ENCODE measurements at places on chromosomes 11 and 22. TPM values are rescaled to one million over a fixed set of nuclear protein-coding genes. Genes with fewer than 3 reads are reported as not detected.
A peak's percentile ranks its signal among the peaks of the same experiment; 100 is the strongest.

DNA sequence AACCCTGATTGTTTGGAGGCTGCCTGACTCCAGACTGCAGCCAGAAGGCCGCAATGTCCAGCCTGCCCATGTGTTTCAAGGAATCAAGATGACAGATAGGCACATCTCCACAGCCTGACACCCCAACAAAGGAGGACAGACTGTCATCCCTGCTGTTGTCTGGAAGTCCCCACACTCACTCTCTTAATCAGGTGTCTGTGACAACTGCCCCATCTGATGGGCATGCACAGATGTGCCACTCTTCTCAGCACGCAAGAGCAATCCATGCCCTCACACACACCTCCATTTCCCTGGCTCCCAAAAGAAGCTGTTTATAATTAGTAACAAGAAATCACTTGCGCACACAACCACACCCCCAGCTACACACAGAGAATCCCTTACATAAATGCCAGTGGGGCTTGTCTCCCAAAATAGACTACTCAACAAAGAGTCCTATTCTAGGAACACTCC, 117.6 kb downstream of the C11orf58 start:
- no peak for DNase-seq

- DNase-seq: no peak
Observed at GRCh38 chr11:20050551-20051333, 109.5 kb downstream of the DBX1 start.

GRCh38 chr11:107453594-107454286, 3.9 kb downstream of the CWF19L2 start:
- DNase-seq: no peak

- no peak for DNase-seq
Observed at GRCh38 chr11:93727985-93728791, 13.1 kb downstream of the TAF1D start.

- no peak for DNase-seq
Observed at GRCh38 chr11:45907911-45908370, 870 bp upstream of the FREY1 start.

DNA sequence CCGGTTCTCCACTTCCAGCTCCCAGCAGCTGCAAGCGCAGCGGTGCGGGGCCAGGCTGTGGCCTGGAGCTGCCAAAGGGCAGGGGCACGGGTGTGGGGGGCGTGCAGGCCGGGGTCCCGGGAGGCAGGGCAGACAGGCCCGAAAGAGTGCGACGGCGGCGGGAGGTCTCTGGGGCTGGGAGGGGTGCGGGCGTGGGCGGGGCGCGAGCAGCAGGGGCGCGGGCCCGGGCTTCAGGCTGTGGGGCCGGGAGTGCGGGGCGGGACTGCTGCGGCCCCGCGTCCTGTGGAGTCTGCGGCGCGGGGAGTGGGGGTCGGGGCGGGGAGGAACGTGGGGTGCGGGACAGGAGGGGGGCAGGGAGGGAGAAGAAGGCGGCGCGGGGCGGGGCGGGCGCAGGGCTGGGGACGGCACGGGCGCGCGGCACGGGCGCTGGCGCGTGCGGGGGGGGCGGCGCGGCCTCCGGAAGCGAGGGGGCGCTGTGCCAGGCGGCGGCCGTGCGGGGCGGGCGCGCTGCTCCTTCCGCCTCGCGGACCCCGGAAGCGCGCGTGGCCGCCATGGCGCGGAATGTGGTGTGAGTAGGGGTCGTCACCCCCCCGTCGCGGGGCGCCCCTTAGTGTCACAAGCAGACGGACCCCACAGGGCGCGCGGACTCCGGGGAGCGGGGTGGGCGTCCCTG, at the start of gene MRPL23:
MRPL23 (plus strand) TSS at position 521 of the 673 bp plus-strand sequence; CDS start at position 552, 31 bp downstream.
- no peak for DNase-seq

- peak; percentile 65 for DNase-seq
Observed at GRCh38 chr11:32706985-32707741, 87.3 kb downstream of the CCDC73 start.

DNA sequence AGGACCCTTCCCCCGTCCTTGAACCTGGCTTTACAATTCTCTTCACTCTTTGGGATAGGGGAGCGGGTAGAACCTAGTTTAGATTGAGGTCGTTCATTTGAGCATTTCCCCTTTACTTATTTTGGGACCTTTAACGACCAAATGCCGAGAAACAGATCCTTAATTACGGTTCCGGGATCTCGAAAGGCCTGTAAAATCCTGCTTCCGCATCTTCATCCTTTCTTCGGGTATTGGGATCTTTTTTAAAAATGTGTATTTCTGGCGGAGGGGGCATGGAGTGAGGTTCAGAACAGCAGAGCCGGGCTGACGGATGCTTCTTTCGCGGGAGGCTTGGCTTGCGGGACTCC, 395 bp upstream of the HIPK3 start:
- no peak for DNase-seq

DNA sequence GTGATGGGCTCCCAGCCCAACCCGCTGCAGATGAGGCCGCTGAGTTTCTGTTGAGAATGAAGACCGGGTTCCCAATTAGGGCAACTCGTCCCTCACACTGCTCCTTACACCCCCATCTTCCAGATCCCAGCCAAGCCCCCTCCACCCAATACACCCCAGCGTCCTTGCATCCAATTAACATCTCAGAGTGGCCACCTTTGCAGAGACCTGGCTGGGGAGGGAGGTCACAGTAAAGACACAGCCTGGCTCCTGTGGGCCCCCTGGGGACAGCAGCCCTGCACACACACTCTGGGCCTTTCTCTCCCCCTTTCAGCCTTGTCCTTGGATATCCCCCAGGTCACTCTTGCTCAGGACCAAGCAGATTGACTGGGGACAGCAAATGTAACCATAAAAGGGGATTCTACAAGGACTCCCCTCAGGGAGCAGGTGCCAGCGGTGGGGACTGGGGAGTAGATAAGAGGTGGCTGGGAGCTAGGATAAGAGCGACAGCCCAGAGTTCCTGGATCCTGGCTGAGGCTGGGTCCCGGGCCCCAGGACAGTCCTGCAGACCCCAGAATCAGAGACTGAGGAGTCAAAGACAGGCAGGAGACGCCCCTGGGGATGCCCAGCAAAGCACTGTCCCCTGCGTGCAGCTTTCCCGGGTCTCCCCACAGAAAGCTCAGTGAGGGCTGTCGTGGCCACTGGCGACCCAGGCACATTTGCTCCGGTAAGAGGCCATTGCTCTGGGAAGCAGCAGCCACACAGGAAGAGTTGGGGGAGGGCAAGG, 8.4 kb downstream of the APOBEC3A start:
- no peak for DNase-seq

- DNase-seq: no peak
Observed at GRCh38 chr11:76656050-76656531, 14.5 kb downstream of the LRRC32 start.

DNA sequence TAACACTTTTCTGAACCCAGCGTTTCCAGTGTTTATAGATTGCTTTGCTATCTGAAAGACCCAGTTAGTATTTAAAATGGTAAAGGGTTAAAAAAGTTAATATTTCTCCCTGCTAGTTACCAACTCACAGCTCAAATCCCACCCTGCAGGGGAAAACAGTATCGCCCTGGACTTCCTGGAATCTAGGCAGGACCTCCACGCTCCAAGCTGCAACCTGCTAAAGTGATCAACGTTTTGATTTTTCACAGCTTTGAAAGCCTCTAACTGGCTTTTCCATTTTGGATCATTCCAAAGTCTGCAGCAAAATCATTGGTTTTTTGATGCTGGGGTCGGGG, 4.6 kb downstream of the FZD4 start:
- DNase-seq: no peak

DNA sequence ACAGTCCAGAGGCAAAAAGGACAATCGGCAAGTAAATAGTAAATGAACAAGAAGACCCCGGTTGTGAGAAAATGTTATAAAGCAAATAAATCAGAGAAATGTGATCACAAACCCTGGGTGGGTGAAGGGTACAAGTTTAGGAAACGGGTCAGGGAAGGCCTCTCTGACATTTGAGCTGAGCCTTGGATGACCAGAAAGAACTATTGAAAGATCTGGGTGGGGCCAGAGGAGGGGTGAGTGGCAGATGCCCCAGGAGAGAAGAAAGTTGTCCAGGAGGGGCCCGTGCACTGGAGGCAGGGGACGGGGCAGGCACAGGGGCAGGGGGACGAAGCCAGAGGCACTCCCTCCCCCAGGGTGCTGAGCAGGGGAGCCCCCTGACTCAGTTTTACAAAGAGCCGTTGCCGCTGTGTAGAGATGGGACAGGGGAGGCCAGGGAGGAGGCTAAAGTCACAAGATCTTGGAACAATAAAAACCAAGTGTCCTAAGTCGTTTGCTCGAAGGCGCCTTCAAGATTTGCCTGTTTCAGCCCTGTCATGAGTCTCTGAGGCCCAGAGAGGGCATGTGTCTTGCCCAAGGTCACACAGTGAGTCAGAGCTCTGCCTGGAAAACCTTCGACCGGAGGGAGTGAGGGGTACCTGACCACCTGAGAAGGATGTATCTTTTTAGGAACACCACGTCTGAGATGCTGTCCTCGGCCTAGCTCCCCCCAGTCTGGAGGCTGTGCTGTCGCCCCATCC, 10.8 kb upstream of the PDGFB start:
- DNase-seq: no peak

DNA sequence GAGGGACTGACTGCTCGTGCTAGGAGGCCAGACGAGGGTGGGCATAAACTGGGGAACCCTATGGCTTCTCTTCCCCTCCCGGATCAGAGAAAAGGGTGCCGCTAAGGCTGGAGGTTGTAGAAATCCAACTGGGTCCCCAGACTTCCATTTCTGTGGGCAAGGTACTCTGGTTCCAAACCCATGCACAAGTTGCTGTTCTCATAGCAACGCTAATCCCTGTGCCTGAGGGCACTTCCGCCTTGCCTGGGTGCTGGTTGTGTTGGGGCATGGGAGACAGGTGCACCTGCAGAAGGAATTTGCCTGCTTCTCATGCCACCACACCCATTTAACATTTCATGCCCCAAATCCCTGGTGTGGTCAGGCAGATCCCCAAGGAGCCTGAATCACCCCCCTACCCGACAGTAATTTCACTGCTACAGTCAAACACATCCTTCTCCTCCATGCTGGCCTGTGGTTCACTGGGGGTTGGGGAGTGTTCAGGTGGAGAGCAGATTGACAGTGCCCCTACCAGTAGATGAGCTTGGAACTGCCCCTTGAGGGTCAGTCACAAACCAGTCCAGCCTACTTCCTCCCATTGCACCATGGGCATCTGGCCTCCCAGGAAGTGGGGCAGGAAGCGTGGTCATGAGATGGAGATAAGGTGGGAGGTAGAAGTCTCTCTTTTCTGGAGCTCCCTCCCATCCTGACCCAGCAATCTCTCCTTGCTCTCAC, 1.2 kb downstream of the C2CD2L start:
- DNase-seq: no peak

GRCh38 chr22:36831206-36831605, 14.4 kb upstream of the PVALB start:
- no peak for DNase-seq

- no peak for DNase-seq
Observed at GRCh38 chr11:132358573-132358953, 988.1 kb downstream of the NTM start.

SMTNL1 gene
- not detected for total RNA-seq

CARD18 gene
- total RNA-seq: not detected

LRRC4C gene
- total RNA-seq: not detected

ZNF280B gene
- total RNA-seq: 1.6 TPM

ZP1 gene
- not detected for total RNA-seq

NAALAD2 gene
- total RNA-seq: not detected

OR5A1 gene
- total RNA-seq: not detected

ZDHHC24 gene
- 10.9 TPM for total RNA-seq

KCTD14 gene
- 10.0 TPM for total RNA-seq

HTR3A gene
- total RNA-seq: not detected

Data from Caki2 (cell line).